ENCODE measurements at places on chromosomes 11 and 22.
A peak's percentile ranks its signal among the peaks of the same experiment; 100 is the strongest.

DNA sequence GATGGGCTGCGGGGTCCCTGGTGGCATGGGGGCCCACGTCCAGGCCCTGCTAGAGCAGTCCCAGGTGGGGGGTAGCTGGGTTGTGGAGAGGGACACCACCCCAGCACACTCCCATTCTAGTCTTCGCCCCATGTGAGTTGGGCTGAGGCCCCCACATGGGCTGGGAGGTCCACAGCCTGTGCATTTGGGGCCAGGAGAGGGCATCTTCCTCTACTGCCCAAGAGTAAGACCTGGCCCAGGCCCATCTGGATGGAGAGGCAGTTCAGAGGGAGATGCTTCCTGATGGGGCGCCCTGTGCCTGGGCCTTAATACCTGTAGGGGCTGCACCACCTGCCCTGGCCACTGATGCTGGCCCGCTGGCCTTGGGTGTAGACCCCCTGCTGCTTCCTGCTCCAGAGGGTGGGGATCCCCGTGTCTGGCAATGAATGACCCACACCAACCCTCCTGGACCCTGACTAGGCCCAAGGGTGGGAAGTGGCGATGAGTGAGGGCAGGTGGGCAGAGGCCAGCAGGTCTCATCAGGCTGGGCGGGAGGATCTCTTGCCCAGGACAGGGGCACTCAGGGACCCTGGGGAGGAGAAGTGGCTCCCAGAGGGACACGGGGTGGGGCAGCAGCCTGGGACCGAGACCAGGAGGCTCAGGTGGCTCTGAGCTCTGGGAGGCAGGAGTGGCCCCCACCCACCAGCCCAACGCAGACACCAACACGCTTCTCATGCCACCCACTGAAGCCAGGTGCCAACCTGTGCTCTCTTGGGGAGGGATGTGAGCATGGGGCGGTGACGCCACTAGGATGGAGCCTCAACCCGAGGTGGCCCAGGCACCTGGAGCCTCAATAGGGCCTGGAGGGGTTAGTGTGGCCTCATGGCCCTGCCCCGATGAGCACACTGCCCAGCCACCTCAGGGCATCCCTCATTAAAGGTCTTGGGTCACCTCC is 17.4 kb upstream of the GNB1L start:
- DNase-seq = no peak

DNA sequence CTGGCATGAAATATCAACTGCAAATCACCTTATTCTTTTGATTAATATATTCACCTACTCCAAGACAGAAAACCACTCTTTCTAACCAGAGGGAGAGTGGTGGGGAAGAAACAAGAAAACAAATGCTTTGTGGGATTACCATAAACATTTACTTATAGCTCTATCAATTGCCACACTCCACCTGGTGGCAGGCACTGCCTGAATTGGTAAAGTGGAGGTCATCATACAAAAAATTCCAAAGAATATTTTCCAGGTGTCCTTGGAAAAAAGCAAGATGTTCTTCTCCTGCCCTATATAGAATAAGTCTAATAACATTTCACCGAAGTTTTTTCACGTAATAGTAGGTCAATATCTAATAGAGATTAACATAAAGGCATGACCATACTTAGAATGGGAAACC is 45.3 kb downstream of the PHF21A start:
- DNase-seq = no peak

GRCh38 chr11:10021563-10021962 is 272.5 kb downstream of the SBF2 start:
- no peak for DNase-seq

DNA sequence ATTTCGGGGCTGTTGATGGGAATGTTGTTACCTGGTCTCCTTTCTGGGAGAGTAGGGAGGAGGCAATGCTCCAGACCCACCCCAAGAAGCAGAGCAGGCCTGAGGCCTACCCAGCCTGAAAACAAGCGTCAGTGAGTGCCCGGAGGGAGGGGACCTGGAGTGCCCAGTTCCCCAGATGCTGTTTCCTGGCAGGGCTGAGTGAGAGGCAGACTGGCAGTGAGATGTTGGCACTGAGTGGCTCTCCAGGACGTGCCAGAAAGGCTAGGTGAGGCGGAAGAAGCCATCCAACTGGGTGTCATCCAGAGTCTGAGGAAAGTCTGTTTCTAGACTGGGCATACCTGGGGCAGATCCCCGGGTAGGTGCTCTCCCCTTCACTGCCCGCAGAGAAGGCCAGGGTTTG is 1.3 kb downstream of the POU2F3 start:
- DNase-seq = no peak

DNA sequence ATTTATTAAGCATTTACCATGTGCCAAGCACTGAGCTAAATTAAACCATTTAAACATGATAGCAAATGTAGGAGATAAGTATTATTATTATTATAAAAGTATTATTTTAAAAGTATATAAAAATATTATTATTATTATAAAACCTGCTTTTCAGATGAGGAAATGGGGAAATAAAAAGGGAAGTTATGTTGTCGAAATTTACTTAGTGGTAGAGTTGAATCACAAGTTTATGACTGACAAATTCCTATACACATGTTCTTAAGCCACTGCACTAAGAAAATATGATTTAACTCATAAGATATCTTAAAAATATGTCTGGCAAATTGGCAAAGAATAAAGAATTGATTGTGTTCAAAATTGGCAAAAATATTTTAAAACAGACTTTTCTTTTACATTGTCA is 53.8 kb downstream of the CASP12 start:
- DNase-seq = no peak

DNA sequence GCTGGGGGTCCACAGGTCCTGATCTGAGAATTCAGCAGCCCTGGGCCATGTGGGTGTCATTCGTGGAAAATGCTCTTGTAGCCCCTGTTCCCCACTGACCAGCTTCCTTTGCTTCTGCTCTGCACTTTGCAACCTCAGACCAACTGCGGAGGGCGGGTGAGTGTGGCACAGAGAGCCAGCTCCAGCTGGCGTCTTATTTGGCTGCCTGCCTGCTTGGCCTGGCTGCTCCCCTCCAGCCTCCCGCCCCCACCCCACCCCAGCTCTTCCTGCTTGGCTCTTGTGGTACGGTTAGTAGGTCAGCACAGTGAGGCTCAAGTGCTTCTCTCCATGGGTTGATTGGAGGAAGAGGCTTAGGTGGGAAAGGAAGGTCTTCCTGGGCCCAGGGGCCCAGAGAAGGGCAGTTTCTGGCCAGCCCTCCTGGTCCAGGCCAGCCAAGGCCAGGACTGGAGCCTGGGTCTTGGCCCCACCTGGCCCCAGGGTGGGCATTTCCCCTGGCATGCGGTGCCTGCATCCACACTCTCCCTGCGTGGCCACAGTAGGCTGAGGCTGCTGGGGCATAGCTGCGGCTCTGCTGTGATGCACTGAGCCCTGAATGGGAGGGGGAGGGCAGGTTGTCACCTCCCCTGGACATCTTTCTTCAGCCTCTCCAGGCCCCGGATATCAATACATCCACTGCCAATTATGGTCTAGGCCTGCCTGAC is 26.5 kb downstream of the MYO7A start:
- DNase-seq = peak; percentile 68

DNA sequence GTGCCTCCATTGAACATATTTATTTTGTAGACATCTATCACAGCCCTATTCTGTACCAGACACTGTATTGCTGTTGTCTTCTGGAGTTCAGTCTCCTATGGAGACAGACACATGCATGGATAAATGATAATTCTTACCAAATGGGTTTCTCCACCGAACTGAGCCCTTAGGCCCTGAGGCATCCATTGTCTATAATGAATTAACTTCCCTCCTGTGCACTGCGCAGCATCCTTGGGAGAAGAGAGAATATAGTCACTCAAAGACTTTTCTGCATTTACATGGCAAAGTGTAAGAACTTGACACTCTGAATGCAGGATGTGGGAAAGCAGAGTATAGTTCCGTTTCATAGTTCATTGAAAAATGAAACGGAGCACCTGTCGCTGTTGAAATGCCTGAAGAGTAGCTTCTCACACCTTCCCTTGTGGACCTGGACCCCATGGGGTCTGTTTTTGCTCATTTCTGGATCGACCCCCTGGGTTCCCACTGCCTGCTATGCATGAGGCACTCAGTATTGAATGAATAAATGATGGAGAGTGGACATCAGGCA is 6.2 kb downstream of the ZNRF3 start:
- no peak for DNase-seq

- DNase-seq = no peak
Observed at GRCh38 chr22:45172881-45173585, 9.3 kb downstream of the NUP50 start.

- no peak for DNase-seq
Observed at GRCh38 chr22:45201678-45202332, 38.1 kb downstream of the NUP50 start.

DNA sequence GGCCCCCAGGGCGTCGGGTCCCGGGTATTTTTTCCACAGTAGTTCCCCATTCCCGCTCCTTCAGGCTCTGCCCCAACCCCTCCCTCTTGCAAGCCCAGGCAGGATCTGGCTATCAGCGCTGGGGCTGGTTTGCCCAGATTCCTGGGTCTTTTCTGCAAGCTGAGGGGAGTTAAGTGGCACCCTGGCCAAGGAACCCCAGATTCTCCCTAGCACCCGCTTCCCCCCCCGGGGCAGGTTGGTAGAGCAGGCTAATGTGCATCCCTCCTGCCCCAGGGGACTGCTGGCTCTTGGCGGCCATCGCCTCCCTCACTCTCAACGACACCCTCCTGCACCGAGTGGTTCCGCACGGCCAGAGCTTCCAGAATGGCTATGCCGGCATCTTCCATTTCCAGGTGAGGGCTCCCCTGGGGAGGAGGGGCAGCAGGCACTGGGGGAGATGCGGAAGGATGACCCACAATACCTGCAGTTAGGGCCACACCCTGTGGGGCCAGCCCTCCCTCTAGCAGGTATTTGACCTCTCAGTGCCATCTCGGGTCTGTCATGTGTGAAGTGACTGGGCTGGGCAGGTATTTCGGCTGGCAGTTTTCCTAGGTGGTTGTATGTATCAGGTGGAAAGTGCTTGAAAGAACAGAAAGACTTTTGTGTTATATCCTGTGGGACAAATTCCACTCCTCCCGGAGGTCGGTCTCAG is 1.6 kb downstream of the CAPN1 start:
- no peak for DNase-seq

DNA sequence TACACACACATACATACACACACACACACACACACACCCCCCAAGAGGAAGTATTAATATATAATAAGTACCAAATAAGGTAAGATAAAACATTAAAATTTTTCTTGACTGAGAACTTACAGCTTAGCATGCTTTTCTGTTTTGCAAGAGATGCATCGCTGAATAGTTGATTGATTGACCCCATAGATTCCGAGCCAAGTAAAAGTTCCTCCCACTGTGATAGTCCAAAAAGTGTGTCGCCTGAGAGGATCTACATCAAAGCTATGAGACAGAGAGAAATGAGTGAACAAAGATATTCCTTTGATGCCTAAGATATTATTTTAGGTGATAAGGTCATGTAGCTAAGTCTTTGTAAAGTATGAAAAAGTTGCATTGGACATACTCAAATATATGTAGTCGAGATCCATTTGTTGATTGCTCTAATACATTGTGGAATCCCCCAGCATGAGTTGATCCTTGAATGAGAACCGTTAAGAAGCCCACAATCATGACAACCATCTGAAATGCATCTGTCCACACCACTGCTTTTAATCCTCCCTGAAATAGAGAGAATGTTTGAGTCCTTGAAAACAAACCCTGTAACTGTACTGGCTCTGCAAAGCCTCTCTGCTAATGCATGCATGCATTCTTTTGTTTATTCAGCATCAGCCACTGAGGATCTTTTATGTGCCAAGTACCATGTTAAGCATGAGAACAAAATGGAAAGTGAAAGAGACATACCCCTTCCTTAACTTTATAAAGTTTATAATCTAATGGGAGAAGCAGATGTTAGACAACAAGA is 18.3 kb downstream of the SLC5A12 start:
- no peak for DNase-seq
